ENCODE measurements at places on chromosomes 3 and 15.
A peak's percentile ranks its signal among the peaks of the same experiment; 100 is the strongest.

- DNase-seq, result peak; percentile 27
These were observed 31.5 kb upstream of the RPS17 start for GRCh38 chr15:82571722-82572222.

GRCh38 chr3:111080413-111080812 lies 8.8 kb downstream of the NECTIN3 start:
- peak; percentile 38 for DNase-seq

GRCh38 chr3:18111796-18112232 lies 313.3 kb downstream of the SATB1 start:
- DNase-seq, result peak; percentile 40

GRCh38 chr15:94451466-94451865 lies 220.1 kb downstream of the MCTP2 start:
- DNase-seq, result no peak

DNA sequence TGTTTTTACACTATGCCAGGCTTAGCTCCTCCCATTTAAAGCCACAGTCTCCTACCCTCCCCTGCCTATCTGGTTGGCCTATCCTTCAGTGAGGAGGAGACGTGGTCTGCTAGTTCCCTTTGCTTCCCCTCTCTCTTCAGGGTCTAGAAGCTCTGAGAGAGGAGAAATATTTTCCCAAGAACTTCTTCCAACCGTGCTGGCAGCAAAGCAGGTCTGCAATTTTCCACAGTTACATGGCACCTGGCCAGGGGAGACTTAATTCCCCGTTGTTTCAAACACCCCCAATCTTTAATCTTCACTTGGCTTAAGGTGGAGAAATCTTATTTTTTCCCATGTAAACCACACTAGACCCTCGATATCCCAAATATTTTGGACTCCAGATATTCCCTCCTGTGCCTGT lies 149.5 kb upstream of the MCTP2 start:
- no peak for DNase-seq

GRCh38 chr3:168951368-168951767 lies 712.1 kb downstream of the MECOM start:
- DNase-seq, result no peak

- no peak for DNase-seq
These were observed 60.8 kb upstream of the GALNT15 start for GRCh38 chr3:16113704-16114103.

GRCh38 chr3:47888986-47889757 lies 86.2 kb downstream of the DHX30 start:
- no peak for DNase-seq

DNA sequence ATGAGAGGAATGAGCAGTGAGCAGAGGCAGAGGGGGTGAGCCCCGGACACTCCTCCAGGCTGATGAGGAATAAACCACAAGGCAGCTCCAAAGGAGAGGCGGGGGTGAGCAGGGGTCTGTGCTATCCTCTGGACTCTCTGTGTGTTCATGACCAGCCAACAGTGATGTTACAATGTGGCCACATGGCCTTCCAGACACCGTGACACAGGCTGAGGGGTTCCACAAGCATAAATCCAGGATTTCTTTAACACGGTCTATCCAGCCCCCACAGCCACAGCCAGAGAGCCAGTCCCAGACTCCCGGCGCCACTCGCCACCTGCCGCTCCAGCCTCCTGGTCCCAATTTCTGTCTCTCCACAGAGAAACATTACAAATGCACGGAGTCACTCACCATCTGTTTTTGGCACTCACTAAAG lies 24.4 kb downstream of the XXYLT1 start:
- no peak for DNase-seq

GRCh38 chr15:51189669-51190385 lies 95.1 kb upstream of the TNFAIP8L3 start:
- no peak for DNase-seq

DNA sequence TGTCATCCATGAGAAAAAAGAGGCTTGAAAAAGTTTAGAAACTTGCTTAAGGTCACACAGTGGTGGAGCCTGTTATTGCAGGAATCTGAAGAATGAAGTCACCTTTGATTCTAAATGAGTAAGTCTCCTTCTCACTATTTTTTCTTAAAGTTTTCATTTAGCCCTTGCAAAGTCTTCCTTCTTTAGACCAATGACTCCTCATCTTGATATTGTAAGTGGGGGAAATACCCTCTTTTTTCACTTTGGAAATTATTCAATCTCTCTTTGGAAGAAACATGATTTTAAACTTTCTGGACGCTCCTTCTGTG lies 787 bp upstream of the SLMAP start:
- DNase-seq, result peak; percentile 84

DNA sequence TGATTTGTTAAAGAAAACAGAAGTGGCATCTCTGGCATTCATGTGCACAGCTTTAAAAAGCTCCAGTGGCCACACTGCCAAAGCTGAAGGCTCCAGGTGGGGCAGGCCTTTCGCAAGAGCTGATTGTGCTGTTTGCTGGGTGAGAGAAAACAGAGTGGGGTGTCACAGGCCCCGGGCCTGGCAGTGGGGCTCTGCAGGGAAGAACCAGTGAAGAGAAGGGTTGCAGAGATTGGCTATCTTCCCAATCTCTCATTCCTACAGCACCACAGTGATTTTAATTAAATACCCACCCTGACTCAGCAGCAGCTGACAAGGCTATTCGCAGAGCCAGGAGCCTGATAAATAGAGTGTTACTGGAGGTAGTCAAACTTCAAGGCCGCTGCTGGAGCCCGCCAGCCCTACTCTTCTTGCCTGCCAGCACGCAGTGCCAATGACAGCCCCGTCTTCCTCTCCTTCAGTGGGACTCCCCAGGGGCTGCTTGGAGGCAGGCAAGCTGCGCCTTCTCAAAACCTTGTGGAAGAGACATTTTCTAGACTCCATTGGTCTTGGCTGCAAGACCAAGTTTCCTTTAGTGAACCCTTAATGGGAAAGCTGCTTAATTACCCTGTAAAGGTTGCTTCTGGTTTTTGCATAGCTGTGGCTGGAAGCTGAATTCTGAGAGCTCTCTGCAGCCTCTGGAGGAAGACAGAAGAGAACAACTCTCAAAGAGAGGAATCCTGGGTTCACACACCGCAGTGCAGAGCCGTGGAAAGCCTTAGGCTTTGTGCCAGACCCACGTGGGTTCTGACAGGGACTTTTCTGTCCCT lies 225.8 kb upstream of the SLCO3A1 start:
- DNase-seq, result no peak

GRCh38 chr15:27582726-27583410 lies 516.2 kb downstream of the OCA2 start:
- DNase-seq, result no peak

DNA sequence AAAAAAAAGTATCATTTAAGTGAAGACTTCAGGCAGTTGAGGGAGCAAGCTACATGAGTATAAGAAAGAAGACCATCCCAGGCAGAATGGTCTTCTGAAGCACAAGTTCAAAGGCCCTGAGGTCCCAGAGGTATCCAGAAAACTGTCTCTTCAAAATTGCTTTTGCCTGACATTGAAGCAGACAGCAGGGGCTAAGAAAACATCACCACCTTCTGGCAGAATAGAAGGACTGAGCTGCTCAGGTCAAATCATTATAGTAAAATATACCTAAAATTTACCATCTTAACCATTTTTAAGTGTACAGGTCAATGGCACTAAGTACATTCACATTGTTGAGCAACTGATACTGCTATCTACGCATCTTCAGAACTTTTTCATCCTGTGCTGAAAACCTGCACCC lies 16.4 kb downstream of the GPR160 start:
- peak; percentile 51 for DNase-seq

GRCh38 chr15:74826364-74826819 lies at the start of gene CPLX3:
TSS of gene CPLX3 (plus strand) at chr15:74826627. CDS start at chr15:74826704, 77 bp downstream.
- peak; percentile 43 for DNase-seq

GRCh38 chr3:188468196-188468595 lies 314.2 kb downstream of the LPP start:
- DNase-seq, result no peak

GRCh38 chr3:10338591-10339353 lies 17.9 kb upstream of the SEC13 start:
- peak; percentile 55 for DNase-seq

GRCh38 chr3:32778389-32778788 lies 39.4 kb upstream of the TRIM71 start:
- DNase-seq, result peak; percentile 24

DNA sequence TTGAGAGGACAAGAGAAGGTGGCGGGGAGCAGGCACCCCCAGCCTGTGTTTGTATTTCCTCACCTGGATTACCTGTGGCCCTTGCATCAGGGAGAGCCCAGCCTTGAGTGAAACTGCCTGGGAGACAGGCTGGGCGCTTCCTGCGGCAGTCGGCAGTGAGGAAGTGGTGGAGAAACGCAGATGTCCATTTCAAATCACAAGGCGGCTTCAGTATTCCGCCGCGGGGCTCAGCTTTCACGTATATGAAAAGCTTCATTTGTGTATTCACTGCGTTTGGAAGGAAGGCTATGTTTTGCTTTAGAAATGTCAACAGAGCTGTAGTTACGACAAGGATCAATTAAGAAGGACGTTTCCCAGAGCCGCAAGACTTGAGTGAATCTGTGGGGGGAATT lies 167.4 kb upstream of the CTDSPL start:
- DNase-seq, result no peak

DNA sequence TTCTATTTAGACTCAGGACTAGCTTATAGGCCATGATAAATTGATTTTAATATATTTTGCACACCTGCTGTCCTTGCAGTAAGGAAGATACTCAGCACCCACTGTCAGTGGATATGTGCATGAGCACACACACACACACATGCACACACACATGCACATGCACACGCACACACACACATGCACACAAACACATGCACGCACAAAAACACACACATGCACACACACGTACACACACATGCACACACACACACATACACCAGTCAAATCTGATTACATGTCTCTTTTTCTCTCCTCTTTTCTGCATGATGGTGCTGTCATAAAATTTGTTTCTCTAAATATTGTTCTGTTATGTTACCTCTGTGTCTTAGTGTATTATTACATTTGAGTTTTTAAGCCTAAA lies 87.3 kb upstream of the OSTN start:
- DNase-seq, result no peak

GRCh38 chr3:162678941-162679340 lies 1182.3 kb downstream of the OTOL1 start:
- no peak for DNase-seq

DNA sequence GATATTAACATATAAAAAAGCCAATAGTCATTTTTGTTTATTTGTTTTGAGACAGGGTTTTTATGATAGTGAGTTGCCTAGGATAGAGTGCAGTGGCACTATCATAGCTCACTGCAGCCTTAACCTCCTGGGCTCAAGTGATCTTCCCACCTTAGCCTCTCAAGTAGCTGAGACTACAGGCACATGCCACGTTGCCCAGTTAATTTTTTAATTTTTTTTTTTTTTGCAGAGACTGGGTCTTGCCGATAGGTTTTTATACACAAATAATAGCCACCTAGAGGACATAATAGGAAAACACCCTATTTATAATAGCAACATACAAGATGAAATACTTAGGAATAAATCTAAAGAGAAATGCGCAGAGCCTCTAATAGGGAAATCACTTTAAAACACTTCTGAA lies 13.3 kb downstream of the EIF3J start:
- DNase-seq, result peak; percentile 73

DNA sequence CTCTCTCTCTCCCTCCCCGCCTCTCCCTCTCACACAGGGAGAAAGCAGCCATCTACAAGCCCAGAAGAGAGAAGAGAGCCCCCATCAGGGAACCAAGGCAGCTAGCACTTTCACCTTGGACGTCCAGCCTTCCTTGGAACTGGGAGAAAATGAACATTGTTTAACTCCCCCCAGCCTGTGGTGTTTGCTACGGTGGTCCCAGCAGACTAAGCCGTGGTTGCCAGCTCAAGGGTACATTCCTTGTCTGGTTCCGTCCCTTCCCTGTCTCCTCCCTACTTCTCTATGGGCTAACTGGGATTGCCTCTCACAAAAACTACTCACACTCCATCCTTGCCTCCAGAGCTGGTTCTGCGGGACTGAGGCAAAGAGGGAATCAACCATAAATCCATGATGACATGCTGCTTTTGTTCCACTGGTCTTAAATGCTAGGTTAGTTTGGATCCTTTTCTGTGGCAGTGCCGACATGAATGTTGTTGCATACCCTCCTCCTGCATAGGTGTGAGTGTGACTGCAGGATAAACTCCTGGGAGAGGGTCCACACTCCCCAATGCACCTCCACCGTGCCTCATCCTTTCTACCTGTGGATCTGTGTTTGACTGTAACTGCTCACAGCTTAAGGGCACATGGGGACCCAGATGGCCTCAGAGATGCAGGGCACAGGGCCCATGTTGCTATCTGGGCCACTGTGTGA lies 12.0 kb downstream of the C3orf22 start:
- DNase-seq, result no peak

DNA sequence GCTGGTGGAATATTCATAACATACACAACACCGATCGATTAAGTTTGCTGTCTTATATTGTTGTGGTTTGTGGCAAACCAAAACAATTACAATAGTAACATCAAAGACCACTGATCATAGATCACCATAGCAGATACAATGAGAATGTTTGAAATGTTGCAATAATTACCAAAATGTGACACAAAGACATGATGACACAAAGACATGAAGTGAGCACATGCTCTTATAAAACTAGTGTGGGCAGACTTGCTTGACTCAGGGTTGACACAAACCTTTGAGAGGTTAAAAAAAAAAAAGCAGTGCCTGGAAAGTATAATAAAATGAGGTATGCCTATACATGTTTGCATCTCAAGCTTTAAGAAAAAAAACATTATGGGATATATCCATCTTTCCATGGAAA lies 130.3 kb downstream of the NR1I2 start:
- DNase-seq, result peak; percentile 37

- DNase-seq, result peak; percentile 5
These were observed 184.4 kb downstream of the PEX5L start for GRCh38 chr3:179852142-179852905.

GRCh38 chr3:179063945-179064560 lies 7.6 kb downstream of the ZMAT3 start:
- DNase-seq, result no peak

DNA sequence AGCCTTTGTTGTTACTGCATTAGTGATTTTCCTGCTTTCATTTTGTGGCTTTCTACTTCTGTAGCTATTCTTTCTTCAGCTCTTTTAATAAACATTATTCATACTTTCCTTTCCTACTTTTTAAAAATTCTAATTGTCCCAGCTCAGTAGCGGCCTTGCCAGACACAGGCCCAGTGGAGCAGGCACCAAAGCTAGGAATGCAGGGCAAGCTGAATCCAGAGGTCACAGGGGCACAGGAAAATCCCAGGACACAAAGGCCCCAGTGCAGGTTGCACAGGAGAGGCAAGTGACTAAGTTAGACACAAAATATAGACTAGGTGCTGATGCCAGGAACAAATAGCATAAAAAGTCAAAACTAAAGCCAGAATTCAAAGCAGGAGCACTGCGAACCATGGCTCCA lies 49.0 kb upstream of the CCDC80 start:
- no peak for DNase-seq

DNA sequence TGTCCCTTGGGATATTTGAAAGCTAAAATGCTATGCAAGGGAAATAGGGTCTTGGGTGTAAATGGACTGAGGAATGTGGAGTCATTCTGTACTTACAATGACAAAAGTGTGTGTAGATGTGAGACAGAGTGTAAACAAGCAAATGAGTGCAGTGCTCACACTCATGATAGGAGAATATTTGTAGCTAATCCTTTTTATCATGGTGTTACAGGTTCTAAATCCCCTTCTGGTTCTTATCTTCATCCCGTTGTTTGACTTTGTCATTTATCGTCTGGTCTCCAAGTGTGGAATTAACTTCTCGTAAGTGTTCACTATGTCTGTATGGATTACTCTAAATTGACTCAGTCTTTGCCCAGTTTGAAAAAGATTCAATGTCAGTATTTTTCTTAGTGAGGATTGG lies 30.5 kb downstream of the SLC15A2 start:
- DNase-seq, result no peak

- DNase-seq, result no peak
These were observed 46.7 kb upstream of the PROK2 start for GRCh38 chr3:71831599-71831998.
